Cardiac septum (tissue), 1 donor: ENCODE measurements at places on chromosomes 13 and 19. TPM values are rescaled to one million over a fixed set of nuclear protein-coding genes. Genes with fewer than 3 reads are reported as not detected.
A peak's percentile ranks its signal among the peaks of the same experiment; 100 is the strongest.

GRCh38 chr19:5152767-5153532 is 184.0 kb downstream of the KDM4B start:
- DNase-seq: no peak

DNA sequence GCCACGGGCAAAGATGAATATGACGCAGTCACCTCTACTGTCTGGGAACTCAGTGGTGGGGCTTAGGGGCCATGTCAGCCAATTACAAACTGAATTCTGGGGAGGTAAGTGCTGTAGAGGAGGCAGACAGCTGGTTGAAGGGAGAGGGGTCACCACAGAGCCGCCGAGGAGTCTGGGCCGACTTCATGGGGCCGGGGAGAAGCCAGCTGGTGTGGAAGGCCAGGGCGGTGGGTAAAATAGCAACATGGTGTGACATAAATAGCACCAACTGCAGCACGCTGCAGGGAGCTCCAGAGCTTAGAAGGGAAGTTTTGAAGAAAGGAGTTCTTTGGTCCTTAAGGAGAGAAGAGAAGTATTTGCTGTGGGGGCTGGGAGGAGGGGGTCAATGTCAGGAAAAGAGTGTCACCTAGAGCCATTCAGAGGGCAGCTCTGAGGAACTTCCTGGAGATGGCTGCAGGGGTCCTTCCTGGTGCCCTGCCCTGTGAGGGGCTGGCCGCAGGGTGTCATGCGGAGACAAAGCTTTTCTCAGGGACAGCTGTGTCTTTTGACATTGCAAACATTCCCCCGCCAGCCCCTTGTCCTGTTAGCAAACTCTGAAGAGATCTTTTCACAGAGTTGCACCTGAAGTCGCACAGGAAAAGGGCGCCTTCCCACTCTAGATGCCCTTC is 6.4 kb downstream of the METTL21C start:
- no peak for DNase-seq

DNA sequence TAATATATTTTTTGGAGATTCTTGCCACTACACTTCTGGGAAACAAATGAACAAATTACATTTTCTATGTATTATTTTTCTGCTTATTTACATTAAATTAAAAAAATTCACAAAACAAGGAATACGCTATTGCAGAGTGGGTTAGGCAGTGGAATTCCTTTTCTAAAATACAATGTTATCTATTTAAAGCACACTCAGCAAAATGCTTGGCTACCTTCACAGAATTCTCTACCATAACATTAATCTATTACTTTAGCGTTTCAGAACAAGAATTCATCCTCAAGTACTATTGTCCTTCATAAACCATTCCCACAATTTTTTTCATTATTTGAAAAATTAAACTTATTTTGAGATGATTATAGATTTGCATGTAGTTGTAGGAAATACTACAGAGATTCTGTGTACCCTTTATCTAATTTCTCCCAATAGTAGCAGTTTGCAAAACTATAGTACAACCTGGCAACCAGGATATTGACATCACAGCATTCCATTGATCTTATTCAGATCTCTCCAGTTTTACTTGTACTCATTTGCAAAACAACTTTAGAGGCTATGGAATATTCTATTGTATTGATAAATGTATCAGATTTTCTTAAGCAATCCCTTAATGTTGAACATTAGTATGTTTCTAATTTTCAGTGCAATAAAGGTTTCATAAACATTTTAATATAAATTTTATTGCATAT is 120.9 kb downstream of the DLEU7 start:
- DNase-seq: no peak

The FXYD3 gene
- not detected for total RNA-seq

DNA sequence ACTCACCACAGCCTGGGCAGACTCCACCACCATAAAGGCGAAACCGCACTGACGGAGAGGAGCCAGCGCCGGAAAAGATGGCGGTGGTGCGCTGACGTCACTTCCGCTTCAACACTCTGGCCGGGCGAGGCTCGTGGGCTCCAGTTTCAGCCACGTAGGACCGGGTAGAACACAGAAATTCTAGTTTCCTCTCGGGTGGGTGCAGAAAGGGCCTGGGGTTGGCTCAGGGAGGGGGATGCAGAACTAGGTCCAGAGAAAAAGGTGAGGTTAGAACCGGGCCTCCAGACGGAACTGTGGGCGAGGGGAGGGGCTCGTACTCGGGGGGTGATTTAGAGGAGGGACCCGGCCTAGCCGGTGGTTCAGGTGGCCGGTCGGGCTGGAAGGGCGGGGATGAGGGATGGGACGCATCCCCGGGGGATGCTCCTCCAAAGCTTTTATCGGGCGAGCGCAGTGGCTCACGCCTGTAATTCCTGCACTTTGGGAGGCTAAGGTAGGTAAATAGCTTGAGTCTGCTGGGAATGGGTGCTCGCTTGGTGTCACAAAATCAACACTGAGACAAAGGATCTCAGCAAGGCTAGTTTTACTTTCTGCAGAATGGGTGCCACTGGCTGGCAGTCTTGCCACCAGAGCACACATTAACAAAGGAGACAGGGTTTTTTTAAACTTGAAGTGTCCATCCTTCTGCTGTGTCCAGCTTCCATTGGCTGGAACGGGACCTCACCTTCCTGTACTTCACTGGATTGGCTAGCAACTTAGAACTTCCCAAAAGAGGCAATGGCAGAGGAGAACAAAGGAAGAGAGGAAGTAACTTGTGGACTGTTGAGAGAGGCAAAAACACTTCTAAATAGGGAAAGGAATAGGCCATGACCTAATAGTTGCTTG is at the start of gene ZNF561:
ZNF561 (minus strand) TSS at position 77 of the 882 bp plus-strand sequence. CDS start 1,776 bp downstream, outside the sequence.
- DNase-seq: peak; percentile 94

DNA sequence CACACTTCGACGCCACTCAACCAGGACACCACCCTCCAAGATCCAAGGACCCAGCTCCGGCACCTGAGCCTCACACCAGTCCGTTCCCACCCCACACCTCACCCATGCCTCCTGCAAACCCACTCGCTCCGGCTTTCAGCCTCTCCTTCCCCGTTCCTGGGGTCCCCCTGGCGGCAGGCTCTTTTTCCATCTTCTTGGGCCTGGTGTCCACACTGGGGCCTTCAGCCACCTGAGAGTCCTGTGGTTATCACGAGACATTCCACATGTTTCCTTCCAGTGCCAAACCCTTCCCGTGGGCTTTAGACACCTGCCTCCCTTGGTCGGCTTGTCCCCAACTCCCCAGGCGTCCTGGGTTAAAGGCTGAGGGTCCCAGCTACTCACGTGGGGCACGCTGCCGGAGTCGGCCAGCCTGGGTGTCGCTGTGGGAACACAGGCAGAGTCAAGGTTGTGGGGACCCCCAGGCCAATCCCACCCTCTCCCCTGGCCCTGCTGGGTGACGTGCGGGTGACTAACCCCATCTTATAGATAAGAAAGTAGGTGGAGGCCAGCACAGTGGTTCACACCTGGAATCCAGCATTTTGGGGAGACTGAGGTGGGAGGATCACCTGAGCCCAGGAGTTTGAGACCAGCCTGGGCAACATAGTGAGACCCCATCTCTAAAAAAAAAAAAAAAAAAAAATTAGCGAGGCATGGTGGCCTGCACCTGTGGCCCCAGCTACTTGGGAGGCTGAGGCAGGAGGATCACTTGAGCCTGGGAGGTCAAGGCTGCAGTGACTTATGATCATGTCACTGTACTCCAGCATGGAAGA is 1.9 kb downstream of the JSRP1 start:
- no peak for DNase-seq

GRCh38 chr13:114007566-114007965 is 33.7 kb upstream of the C13orf46 start:
- DNase-seq: no peak

DNA sequence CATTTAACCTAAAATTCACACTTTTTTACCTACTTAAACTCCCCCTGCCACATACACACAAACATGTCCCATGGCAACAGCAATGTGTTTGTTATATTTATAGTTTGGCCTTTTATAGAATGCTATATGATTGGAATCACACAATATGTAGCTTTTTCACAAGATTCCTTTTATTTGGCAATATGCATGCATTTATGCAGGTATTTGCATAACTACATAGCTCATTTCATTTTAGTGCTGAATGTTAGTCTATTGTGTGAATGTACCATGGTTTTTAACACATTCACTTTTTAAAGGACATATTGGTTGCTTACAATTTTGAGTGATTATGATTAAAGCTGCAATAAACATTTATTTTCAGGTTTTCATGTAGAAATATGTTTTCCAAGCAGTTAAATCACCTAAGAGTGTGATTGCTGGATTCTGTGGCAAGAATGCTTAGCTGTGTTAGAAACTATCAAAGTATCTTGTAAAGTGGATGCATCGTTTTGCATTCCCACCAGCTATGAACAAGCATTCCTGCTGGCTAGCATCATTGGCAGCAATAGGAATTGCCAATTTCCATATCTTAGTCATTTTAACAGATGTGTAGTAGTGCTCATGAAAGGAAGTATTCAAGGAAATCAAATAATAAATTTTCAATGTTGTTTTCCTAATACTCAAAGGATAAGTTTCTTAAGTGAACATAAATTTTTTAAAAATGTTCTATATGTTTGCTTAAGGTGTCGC is 557.0 kb downstream of the SLITRK1 start:
- DNase-seq: no peak

DNA sequence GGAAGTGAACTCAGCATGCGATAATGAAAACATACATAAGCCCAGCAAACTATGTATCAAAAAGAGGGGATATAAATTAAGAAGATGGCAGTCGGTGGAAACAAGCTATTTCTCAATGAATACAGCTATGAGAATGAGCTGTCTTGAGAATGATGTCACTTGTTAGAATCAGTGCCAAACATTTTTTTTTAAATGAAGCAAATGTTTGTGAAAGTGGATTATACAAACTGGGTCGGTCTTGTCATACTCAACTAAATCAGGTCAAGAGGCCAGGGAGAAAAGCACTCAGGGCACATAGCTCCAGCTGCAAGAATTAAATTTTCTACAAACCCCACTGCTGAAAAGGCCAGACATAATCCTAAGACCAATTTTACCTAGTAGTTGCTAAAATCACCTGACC is 1048.4 kb downstream of the SLITRK1 start:
- no peak for DNase-seq

DNA sequence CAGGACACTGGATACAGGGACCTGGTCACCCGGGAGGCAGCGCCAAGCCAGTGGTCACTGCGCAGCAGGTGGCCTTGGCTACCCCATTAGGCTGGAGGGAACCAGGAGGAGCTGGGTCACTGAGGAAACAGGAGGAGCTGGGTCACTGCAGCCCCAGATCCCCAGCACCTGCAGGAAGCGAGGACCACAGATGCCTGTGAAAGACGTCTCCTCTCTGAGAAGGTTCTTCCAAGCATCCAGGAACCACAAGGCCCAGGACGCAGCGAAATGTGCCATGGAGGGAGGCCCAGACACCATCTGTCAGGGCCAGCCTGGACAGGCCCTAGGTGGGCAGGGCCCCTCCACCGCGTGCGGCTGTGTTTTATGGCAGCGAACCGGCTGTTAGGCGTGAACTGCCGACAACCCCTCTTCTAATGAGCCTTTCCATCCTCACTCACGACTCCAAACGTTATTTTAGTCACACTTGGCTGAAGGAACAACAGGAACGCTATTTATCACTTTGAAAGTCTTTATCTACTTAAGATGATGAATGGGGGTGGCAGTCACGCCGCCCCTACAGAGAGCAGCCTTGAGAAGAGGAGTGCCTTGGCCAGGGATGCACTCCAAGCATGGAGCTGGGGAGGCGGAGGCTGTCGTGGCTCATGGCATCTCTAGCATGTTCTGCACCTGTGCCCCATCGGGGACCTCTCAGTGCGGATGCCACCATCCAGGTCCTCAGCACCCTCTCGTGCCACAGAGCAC is 53.3 kb downstream of the CEBPG start:
- no peak for DNase-seq

GRCh38 chr13:110894086-110894485 is 20.8 kb downstream of the ANKRD10 start:
- DNase-seq: no peak

- DNase-seq: no peak
These were observed 136.3 kb upstream of the CSNK1A1L start for GRCh38 chr13:37241786-37242185.

GRCh38 chr19:1921825-1922224 is 16.6 kb downstream of the ADAT3 start:
- no peak for DNase-seq

The CNN1 gene
- total RNA-seq: 236 TPM
